ENCODE measurements at places on chromosomes 16 and 17.

DNA sequence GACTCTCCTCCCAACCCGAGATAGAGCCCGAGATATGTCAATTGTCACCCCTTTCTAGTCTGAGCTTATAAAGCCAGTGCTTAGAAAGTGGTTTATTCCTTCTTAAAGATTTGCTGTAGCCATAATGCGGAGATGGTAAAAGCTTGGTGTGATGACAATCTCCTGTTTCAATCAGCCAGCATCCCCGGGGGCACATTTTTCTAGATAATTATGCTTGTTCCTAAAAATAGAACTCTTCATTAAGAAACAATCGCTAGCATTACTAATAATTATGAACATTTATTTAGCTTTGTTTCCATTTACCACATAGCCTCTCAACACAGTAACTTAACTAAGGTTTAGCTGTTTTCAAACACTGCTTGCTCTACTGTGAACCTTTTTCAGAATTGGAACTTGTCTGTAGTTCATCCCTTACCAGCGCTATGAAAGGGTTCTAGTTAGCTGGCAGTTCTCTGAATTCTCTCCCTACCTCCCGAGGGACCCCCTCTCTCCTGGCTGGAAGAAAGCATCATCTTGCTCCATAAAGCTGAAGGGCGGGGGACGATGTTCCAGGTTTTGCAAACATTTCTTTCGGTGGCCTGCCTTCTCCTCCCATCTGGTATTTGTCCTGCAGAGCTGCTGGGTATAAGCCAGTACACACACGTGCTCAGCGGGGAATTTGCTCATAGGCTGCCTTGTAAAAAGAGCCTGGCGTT lies 922 bp upstream of the MRPL58 start:
- no peak for DNase-seq

GRCh38 chr17:59851439-59852375 lies 41.0 kb downstream of the TUBD1 start:
- no peak for DNase-seq

GRCh38 chr17:75390982-75391381 lies 14.5 kb downstream of the GRB2 start:
- no peak for DNase-seq

DNA sequence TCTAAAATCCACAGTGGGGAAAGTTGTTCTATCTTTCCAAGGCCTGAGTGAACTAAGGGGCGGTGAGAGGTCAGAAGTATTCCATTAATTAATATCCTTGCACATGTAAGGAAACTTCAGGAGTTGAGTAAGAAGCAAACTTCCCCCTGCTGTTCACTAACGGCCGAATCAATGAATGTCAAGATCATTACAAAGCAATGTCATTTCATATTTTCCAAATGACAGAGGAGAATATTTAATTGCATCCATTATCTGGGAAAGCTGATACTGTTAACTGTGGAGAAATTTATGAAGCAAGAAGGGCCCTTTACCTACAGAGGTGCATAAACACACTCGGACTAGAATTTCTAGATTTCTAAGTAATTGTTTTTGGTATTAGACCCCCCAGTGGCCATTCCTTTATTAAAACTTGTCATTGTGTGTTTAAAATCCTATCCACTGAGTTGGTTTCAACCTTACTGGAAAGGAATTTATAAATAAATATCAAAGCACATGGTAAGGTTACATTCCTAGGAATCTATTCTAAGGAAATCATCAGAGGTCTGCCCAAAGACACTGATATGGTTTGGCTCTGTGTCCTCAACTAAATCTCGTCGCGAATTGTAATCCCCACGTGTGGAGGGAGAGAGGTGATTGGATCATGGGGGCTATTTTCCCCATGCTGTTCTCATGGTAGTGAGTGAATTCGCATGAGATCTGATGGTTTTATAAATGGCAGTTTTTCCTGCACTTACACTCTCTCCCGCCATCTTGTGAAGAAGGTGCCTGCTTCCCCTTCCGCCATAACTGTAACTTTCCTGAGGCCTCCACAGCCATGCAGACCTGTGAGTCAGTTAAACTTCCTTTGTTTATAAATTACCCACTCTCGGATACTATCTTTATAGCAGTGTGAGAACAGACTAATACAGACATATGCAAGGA lies 20.4 kb upstream of the SMURF2 start:
- no peak for DNase-seq

GRCh38 chr16:68491576-68491950 lies 43.3 kb upstream of the SMPD3 start:
- DNase-seq = no peak

DNA sequence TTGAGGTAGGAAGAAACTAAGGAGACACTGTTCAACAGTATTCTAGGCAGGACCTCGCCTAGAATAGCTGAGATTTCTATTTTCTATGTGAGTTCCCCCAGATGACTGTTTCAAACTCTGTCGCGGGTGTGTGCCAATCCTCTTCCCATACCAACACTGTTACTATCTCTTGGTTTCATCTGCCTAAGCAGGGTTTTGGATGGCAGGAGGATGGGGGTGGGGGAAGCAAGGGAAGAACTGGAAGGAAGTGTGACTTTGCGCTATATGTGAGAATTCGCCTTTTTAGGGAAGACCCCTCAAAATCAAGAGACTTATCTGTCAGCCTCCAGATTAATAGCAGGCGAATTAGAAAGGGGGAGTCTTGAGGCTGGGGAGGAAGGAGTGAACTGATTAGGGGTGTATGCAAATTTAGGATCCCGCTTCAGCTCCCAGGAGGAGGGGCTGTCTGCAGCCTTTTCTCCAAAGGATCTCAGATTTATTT lies 521 bp upstream of the G6PC3 start:
- no peak for DNase-seq

Measured in stimulated activated CD4-positive, alpha-beta T cell treated with anti-CD3 and anti-CD28 coated beads, Interleukin-15, amount 100 ng/mL, for 1 hour (primary cell).